ENCODE measurements at places on chromosomes 3 and 15.

DNA sequence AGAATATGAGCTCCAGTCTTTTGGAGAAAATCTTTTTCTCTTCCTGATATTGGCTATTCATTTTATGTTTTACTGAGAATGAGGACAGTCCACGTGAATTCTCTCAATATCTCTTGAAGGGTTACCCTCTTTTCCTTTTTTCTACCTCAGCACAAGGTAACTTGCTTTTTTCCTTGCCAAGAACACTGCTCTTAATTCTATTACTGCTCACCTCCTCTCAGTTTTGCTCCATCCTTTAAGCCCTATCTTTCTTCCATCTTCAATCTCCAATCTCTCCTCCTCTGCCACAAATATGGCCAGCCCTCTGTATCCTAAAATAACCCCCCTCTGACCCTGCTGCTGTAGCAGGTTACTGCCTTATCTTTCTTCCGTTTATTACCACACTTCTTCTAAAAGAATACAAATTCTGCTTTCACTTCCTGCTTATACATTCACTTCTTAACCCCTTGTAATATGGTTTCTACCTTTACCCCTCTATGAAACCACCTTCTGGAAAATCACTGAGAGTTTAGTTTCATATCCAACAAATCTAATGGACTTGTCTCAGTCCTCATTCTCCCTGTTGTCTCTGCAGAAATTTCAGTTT, 89.0 kb downstream of the NFKBIZ start:
- no peaks in the 10 kb centered on the region for H3K27me3 ChIP-seq
- no peak overlapping the region for H3K27ac ChIP-seq
- DNase-seq: no peak

DNA sequence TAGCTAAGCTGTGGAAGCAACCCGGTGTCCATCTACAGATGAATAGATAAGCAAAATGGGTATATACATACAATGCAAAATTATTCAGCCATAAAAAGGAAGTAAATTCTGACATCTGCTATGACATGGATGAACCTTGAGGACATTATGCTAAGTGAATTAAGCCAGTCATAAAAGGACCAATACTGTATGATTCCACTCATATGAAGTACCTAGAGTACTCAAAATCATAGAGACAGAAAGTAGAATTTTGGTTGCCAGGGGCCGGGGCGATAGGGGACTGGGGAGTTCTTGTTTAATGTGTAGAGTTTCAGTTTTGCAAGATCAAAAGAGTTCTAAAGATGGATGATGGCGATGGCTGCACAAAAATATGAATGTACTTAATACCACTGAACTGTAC, 10.3 kb downstream of the EID1 start:
- no peak for DNase-seq
- H3K4me1 ChIP-seq: peaks cover 11% of the 10 kb centered on the region
- no peak overlapping the region for H3K27ac ChIP-seq

- H3K4me1 ChIP-seq: peaks cover 8% of the 10 kb centered on the region
- peaks cover 7% of the 10 kb centered on the region for H3K36me3 ChIP-seq
- no peak for DNase-seq
- no peak overlapping the region for H3K4me3 ChIP-seq
These were observed 27.5 kb downstream of the DAG1 start for GRCh38 chr3:49497606-49498005.

- H3K4me3 ChIP-seq: no peak overlapping the region
- no peak for DNase-seq
- H3K36me3 ChIP-seq: no peaks in the 10 kb centered on the region
- H3K4me1 ChIP-seq: peaks cover 10% of the 10 kb centered on the region
- no peak overlapping the region for H3K27ac ChIP-seq
- no peaks in the 10 kb centered on the region for H3K27me3 ChIP-seq
These were observed 105.8 kb downstream of the CYP19A1 start for GRCh38 chr15:51232581-51232980.

- peak overlapping the region; percentile 20 for H3K27ac ChIP-seq
- peaks cover 51% of the 10 kb centered on the region for H3K4me1 ChIP-seq
- DNase-seq: no peak
- H3K4me3 ChIP-seq: peak overlapping the region; percentile 9
- peaks cover 3% of the 10 kb centered on the region for H3K36me3 ChIP-seq
These were observed 42.0 kb downstream of the UMPS start for GRCh38 chr3:124772081-124772831.

GRCh38 chr15:32636908-32637567, 4.5 kb upstream of the SCG5 start:
- peaks cover 10% of the 10 kb centered on the region for H3K4me1 ChIP-seq
- H3K27me3 ChIP-seq: no peaks in the 10 kb centered on the region
- H3K4me3 ChIP-seq: no peak overlapping the region
- H3K36me3 ChIP-seq: peaks cover 15% of the 10 kb centered on the region
- DNase-seq: no peak

GRCh38 chr3:197022405-197023231, 7.0 kb downstream of the MELTF start:
- no peak for DNase-seq
- H3K27me3 ChIP-seq: peaks cover 5% of the 10 kb centered on the region
- H3K4me1 ChIP-seq: peaks cover 48% of the 10 kb centered on the region
- no peaks in the 10 kb centered on the region for H3K36me3 ChIP-seq
- no peak overlapping the region for H3K27ac ChIP-seq

DNA sequence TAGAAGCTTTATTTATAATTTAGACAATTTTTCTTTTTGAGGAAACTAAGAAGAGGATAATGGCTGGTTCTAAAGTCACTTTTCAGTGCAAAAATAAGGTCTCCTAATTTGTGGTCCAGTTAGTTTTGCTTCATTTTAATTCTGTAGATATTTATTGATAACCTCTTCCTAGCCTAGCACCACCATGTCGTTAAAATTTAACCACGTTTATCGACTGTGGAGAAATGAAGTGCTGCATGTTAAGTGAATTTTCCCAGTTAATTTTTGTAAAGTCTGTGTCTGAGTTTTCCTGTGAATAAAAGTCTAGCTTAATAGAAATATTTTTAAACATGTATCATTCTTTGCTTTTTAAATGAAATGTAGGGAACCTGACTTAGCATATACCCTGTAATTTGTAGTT, 16.7 kb downstream of the LRRC28 start:
- no peak for DNase-seq
- no peaks in the 10 kb centered on the region for H3K4me1 ChIP-seq
- H3K4me3 ChIP-seq: no peak overlapping the region
- H3K27ac ChIP-seq: no peak overlapping the region
- no peaks in the 10 kb centered on the region for H3K36me3 ChIP-seq

GRCh38 chr15:32828507-32829186, 110.8 kb downstream of the GREM1 start:
- no peak overlapping the region for H3K4me3 ChIP-seq
- H3K36me3 ChIP-seq: no peaks in the 10 kb centered on the region
- no peaks in the 10 kb centered on the region for H3K4me1 ChIP-seq
- no peak for DNase-seq
- H3K27me3 ChIP-seq: no peaks in the 10 kb centered on the region

GRCh38 chr15:74311734-74312444, 55.6 kb downstream of the CYP11A1 start:
- peaks cover 56% of the 10 kb centered on the region for H3K4me1 ChIP-seq
- H3K27ac ChIP-seq: no peak overlapping the region
- peak; percentile 46 for DNase-seq
- peak overlapping the region; percentile 3 for H3K4me3 ChIP-seq
- no peaks in the 10 kb centered on the region for H3K27me3 ChIP-seq

- H3K27me3 ChIP-seq: no peaks in the 10 kb centered on the region
- DNase-seq: no peak
- no peak overlapping the region for H3K27ac ChIP-seq
- H3K4me3 ChIP-seq: no peak overlapping the region
These were observed 1133.5 kb downstream of the ROBO1 start for GRCh38 chr3:78634316-78634715.

DNA sequence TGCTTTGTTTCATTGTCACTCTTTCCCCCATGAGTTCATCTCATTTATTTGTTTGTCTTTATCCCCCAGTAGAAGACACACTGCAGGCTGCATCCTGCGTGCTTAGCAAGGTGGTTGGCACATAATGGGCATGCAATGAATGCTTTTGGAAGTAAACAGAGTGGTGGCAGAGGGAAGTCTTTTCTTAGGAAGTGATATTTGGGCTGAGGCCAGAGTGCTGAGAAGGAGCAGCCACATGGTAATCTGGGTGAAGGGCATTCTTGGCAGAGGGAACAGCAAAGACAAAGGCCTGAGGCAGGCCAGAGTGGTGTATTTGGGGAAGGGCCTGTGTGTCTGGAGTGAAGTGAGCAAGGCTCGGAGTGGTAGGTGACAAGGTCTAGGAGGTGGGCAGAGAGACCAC, 17.7 kb upstream of the ADAMTS7 start:
- H3K4me3 ChIP-seq: no peak overlapping the region
- peaks cover 16% of the 10 kb centered on the region for H3K4me1 ChIP-seq
- H3K27ac ChIP-seq: no peak overlapping the region
- H3K27me3 ChIP-seq: no peaks in the 10 kb centered on the region
- DNase-seq: no peak
